Activated naive CD8-positive, alpha-beta T cell treated with anti-CD3 and anti-CD28 coated beads for 36 hours (primary cell): ENCODE measurements at places on chromosomes 7 and 10. TPM values are rescaled to one million over a fixed set of nuclear protein-coding genes. Genes with fewer than 3 reads are reported as not detected.

DNA sequence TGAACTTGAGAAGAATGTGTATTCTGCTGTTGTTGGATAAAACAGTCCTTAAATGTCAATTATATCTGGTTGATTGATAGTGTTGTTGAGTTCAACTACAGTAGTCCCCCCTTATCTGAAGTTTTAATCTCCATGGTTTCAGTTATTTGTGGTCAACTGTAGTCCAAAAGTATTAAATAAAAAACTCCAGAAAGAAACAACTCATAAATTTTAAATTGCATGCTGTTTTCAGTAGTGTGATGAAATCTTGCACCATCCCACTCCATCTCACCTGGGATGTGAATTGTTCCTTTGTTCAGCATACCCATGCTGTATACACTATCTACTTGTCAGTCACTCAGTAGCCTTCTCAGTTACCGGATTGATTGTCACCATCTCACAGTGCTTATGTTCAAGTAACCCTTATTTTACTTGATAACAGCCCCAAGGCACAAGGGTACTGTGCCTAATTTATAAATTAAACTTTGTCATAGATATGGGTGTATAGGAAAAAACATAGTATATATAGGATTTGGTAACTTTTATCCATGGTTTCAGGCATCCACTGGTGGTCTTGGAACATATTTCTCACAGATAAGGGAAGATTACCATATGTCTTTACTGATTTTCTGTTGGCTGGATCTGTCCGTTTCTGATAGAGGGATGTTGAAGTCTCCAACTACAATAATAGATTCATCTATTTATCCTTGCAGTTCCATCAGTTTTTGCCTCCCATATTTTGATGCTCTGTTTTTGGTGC lies 57.1 kb downstream of the AOAH start:
- DNase-seq, result no peak
- H3K27me3 ChIP-seq, result no peaks in the 10 kb centered on the region
- peaks cover 43% of the 10 kb centered on the region for H3K4me1 ChIP-seq
- no peak overlapping the region for H3K4me3 ChIP-seq

DNA sequence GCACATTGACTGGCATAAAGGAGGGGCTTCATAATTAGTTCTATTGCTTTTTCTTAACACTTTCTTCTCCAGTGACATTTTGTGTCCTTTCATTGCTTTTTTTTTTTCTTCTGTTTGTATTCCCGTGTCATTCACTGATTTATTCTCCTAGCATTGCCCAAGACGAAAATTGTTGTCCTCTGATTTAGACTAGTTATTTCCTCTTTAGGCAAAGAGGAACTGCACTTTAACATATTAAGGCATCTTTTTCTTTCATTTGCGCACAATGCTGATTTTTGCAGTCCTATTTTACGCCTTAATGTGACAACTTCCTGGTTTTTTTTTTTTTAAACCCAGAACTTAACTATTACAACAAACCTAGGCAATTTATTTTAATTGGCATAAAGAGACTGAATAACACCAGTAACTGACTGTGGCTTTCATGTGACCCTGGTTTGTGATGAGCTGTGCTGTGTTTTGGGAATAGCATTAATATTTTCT lies 39.7 kb downstream of the ARID5B start:
- peaks cover 53% of the 10 kb centered on the region for H3K36me3 ChIP-seq
- peak overlapping the region; percentile 98 for H3K27ac ChIP-seq
- no peak for DNase-seq
- no peaks in the 10 kb centered on the region for H3K27me3 ChIP-seq

The C10orf53 gene
- not detected for total RNA-seq

DNA sequence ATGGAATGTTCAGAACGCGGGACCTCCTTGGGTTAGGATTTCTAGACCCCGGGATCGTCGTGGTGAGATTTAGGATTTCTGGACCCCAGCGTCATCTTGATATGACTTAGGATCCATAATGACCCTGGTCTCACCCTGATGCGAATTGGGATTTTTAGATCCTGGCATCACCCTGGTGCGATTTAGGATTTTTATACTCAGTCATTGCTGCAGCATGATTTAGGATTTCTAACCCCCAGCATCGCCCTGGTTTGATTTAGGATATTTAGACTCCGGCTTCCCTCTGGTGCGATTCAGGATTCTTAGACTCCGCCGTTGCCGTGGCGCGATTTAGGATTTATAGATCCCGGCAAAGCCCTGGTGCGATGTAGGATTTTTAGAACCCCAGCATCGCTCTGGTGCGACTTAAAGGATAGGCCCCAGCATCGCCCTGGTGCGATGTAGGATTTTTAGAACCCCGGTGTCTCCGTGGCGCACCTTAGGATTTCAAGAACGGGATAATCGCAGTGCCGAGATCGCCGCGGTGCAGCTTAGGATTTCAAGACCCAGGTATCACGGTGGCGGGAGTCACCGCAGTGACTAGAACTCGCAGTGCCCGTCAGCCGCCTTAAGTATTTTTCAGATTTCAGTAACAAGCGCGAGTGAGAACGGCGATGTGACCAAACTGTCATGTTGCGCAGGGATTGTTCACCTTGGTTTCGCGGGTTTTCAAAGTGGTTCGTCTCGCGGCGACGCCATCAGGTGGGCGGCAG lies 814 bp downstream of the MEST start:
- H3K4me3 ChIP-seq, result peak overlapping the region; percentile 75
- H3K27me3 ChIP-seq, result peaks cover 17% of the 10 kb centered on the region
- no peak for DNase-seq
- H3K36me3 ChIP-seq, result peaks cover 11% of the 10 kb centered on the region
- no peak overlapping the region for H3K27ac ChIP-seq

The NEURL1 gene
- total RNA-seq, result 3.1 TPM

DNA sequence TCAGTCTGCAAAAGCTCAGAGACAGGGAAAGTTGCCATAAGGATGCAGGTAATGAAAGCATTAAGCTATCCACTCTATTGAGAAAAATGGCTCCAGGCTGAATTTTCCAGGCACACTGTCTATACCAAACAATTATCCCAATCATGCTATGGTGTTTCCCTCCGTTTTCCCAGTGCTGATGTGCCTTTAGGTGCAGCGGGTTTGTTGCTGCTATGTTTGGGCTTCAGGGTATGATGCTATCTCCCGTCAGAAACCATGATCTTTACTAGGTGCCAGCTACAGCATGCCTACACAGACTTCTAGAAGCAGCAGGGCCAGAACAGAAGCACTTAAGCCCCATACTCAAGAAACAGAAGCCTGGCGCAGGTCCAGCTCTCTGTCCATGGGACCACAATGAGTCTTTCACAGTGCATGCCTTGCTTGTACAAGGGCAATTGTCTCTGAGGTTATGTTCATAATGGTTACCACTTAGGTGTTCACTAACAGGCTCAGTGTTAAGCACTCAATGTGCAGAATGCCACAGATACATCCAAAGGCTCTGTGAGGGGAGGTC lies 19.4 kb downstream of the STEAP1B start:
- no peak for DNase-seq
- peaks cover 4% of the 10 kb centered on the region for H3K4me1 ChIP-seq
- H3K27me3 ChIP-seq, result no peaks in the 10 kb centered on the region
- no peak overlapping the region for H3K4me3 ChIP-seq
- no peak overlapping the region for H3K27ac ChIP-seq

The WIPF3 gene
- not detected for total RNA-seq
